ENCODE measurements at places on chromosomes 3 and 15.

- no peak for DNase-seq
Measured at GRCh38 chr3:12194209-12194608, 35.5 kb upstream of the TIMP4 start.

GRCh38 chr3:58629629-58630028 is 36.9 kb downstream of the FAM3D start:
- DNase-seq, result no peak

DNA sequence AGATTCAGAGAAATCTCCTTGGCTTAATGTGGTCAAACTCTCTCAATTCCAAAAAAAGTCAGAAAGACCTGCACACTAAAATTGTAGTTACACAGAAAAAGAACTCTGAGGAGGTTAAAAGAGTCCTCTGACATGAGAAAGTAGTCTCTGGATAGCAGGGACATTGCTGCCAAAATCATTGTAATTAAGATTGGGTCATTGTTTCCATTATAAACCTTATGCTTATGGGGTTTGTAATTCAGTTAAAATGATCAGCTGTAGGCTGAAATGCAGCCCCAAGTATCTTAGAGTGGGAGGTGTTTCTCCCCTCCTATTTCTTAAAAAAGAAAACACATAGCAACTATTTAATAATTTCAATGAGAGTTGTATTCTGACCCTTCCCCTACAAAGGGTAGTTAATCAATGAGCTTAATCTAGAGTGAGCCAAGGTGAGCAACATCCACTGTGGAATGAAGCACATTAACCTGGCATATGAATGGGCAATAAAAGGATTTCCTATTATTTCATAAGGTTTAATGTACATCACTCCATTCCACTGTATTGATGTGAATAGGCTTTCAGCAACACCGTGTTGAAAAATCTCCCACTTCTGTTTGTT is 406.9 kb downstream of the TIGIT start:
- DNase-seq, result no peak

DNA sequence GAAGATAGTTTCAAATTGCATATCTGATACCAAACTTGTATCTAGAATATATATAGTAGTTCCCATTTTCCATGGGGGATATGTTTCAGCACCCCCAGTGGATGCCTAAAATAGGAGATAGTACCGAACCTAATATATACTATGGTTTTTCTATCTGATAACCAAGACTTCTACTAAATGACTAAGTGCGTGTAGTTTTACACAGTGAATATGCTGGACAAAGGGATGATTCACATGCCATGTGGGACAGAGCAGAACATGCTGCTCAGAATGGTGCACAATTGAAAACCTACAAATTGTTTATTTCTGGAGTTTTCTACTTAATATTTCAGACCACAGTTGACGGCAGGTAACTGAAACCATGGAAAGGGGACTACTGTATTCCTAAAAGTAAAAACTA is 73.4 kb upstream of the TP63 start:
- no peak for DNase-seq

DNA sequence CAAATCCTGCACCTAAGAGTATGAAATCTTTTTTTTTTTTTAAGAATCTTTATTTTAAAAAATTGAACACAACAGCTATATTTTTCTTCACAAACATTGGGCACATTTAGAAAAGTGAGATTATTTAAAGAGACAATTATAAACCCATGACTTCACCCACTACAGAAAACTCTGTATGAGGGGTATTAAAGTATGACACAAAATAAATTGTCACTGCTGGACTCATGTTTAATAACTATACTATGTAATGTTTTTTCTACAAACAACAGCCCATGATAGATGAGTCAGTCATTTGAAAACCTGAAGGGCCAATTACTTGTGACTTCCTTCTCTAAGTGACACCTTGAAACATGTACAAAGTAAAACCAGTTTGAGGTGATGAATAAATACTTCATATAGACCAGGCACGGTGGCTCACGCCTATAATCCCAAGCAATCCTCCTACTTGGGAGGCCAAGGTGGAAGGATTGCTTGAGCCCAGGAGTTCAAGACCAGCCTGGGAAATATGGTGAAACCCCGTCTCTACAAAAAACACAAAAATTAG is 36.0 kb downstream of the AQR start:
- DNase-seq, result no peak

- no peak for DNase-seq
Measured at GRCh38 chr15:47388299-47388698, 329.0 kb upstream of the SEMA6D start.

- DNase-seq, result no peak
Measured at GRCh38 chr3:10353661-10354360, 32.9 kb upstream of the SEC13 start.

Measured in CD4-positive, CD25-positive, alpha-beta regulatory T cell (primary cell).